ENCODE measurements at places on chromosomes 5 and 9.

DNA sequence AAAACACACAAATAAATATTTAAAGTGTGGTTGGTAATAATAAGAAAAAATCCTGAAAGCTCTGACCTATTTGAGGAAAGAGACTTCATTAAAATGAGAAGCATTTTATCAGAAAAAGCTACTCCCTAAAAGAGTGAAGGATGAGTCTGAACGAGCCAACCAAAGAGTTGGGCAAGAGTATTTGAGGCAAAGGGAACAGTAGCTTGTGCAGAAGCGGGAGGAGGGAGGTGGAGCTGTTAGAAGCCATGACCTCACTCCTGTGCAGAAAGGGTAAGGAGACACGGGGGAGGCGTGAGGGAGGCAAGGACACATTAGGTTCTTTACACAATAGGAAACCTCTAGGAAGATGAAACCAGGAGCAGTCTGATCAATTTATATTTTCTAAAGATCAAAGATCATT, 29.4 kb downstream of the SH3RF2 start:
- DNase-seq, result no peak

- no peak for DNase-seq
Measured at GRCh38 chr5:174755106-174755505, 30.7 kb downstream of the MSX2 start.

- DNase-seq, result no peak
Measured at GRCh38 chr9:109468927-109469326, 29.2 kb downstream of the PTPN3 start.

- no peak for DNase-seq
Measured at GRCh38 chr9:72268961-72269360, 96.0 kb downstream of the ZFAND5 start.

DNA sequence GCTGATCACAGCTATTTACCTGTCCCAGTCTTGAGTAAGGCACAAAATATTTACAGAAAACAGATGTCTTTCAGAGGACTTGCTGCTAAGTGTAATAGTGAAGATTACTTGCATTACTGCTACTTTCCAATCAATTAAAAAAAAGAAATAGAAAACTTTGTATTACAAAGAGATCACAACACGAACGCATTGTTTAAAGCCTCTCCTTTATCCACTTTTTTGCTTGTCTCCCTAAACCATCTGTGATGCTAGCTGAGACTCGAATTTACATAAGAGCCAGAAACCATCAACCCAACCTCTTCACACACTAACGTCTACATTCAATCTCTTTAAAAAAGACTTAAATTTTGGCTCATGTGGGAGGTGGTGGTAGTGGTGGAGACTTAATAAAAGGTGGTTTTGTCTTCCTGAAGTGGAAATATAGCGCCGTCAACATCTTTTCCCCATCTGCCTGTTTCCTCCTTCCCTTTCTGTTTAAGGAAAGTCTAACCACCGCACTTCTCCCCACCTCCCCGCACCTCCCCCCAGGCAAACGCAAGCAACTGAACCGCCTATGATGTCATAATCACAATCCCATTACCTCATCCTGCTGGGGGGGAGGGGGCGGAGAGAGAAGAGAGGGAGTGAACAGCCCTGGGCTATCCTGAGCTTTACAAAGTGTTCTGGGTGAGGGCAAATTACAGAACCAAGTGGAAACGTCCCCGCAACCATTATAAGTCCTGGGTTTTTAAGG, 948 bp upstream of the FAM53C start:
- DNase-seq, result peak; percentile 77

- DNase-seq, result no peak
Measured at GRCh38 chr5:176519810-176520720, 17.1 kb downstream of the RNF44 start.

Measured in anterior cingulate cortex (tissue), 58 donors.